ENCODE measurements at places on chromosomes 6 and 20.
A peak's percentile ranks its signal among the peaks of the same experiment; 100 is the strongest.

DNA sequence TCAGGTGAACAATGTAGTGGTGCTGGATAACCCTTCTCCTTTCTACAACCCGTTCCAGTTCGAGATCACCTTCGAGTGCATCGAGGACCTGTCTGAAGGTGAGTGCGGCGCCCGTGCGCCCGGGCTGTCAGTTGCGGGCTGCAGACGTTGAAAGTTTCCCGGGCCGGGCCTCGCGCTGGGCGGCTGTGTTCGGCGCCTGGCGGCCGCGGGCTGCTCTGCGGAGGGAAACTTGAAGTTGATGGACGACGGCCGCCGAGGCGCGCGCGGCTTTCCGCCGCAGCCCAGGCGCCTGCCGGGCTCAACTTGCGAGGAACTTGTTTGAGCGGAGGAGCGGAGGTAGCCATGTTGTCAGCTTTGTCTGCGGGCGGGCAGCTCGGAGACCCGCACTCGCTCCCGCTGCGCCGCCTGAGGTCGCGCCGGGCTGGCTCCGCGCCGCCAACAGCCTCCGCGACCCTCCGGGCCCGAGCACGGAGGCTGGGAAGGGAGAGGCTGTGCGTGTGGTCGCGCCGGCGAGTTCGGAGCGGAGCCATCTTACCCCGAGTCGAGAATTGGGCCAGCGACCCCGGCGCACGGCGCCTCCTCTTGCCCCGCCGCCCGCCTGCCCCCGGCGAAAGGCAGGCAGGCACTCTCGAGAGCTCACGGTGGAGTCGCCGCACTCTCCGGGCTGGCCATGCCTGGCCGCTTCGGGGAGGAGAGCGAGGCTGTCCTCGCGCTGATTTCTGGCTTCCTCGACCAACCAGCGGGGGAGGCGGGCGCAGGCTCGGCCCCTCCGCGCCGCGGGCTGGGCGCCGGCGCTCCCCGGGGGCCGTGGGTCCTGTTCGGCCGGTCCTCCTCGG is 691 bp downstream of the ASF1A start:
- DNase-seq: peak; percentile 75

GRCh38 chr6:55286824-55287223 is 40.4 kb upstream of the GFRAL start:
- DNase-seq: no peak

- DNase-seq: no peak
Observed at GRCh38 chr6:63440057-63440456, 120.3 kb upstream of the LGSN start.

DNA sequence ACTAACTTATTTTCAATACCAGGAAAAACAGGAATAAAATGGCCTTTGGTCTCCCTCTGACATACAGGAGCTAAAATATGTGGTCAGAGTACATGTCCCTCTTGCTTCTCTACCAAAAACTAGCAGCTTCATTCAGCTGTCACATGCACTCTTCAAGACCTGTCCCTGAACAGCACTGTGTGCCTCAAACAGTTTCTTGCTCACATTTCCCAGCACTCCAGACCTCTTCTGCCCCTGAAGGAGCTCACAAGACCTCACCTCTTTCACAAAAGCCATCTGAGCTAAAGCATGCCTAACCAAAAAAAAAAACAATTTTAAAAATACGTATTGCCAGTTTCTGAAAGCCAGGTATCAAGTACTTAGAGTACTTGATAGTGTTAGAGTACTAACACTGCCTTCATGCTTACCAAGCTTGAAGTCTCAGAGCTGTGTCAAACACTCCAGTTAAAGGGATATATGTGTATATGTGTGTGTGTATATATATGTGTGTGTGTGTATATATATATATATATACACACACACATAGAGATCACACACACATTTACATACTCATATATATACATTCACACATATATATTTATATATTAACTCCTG is 148.3 kb upstream of the POU3F2 start:
- no peak for DNase-seq

GRCh38 chr6:11320914-11321597 is 88.6 kb upstream of the NEDD9 start:
- no peak for DNase-seq

GRCh38 chr20:6123649-6124014 is 802 bp upstream of the FERMT1 start:
- DNase-seq: no peak

DNA sequence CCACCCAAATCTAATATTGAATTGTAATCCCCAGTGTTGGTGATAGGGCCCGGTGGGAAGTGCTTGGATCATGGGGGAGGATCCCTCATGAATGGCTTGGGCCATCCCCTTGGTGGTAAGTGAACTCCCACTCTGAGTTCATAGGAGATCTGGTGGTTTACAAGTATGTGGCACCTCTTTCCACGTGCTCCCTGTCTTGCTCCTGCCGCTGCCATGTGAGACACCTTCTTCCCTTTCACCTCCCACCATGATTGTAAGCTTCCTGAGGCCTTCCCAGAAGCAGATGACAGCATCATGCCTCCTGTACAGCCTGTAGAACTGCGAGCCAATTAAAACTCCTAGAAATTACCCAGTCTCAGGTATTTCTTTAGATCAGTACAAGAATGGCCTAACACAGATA is 150.8 kb downstream of the SH3BGRL2 start:
- DNase-seq: no peak

DNA sequence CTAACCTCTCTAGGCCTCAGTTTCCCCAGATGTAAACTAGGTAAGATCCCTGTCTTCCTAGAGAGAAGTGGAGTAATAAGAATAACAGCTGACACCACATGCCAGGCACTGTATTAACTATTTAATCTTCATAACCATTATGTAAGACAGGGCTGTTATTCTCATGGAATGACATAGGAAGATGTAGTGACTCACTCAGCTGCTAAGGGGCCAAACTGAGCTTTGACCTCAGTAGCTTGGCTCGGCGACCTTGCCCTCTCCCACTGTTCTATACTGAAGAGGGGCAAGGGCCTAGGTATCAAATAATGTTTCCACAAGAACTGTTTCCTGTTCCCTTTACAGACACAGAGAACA is 2.9 kb upstream of the MDGA1 start:
- DNase-seq: no peak

DNA sequence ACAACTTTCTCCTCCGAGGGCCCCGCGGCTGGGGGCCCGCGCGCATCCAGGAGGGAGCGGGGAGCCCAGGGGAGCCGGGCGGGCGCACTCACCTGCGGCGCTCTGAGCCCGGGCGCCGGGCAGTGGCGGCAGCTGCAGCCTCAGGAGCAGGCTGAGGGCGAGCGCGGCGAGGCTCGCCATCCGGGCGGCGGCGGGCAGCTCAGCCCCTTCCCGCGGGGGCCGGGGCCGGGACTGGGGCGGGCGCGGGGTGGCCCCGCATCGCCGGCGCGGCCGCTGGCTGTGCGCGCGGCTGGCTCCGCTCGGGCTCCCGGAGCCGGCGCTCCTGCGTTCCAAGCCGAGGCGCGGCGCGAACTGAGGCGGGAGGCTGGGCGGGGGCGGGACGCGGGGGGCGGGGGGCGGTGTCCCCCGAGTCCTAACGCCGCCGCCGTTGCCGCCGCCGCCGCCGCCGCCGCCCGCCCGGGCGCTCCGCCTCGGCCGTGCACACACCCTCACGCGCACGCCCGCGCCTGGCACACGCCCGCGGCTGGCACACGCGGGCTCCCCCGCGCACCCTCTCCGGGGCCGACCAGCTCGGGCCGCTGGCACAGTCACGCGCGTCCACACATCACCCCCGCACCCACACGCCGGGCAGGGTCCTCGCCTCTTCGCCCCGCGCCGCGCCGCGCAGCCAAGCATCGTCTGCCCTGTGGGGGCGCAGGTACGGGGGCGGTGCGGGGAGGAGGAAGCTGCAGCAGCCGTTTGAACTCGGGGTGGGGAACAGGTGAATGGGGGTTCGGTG is at the start of gene PTPRT:
Gene PTPRT, minus strand, starts transcription at position 353 of the 778 bp plus-strand sequence. Its CDS starts 173 bp downstream, at position 180.
- no peak for DNase-seq

GRCh38 chr20:17940224-17940971 is 28.2 kb downstream of the SNX5 start:
- no peak for DNase-seq

- DNase-seq: no peak
Observed at GRCh38 chr6:57089265-57089664, 723 bp upstream of the ZNF451 start.

DNA sequence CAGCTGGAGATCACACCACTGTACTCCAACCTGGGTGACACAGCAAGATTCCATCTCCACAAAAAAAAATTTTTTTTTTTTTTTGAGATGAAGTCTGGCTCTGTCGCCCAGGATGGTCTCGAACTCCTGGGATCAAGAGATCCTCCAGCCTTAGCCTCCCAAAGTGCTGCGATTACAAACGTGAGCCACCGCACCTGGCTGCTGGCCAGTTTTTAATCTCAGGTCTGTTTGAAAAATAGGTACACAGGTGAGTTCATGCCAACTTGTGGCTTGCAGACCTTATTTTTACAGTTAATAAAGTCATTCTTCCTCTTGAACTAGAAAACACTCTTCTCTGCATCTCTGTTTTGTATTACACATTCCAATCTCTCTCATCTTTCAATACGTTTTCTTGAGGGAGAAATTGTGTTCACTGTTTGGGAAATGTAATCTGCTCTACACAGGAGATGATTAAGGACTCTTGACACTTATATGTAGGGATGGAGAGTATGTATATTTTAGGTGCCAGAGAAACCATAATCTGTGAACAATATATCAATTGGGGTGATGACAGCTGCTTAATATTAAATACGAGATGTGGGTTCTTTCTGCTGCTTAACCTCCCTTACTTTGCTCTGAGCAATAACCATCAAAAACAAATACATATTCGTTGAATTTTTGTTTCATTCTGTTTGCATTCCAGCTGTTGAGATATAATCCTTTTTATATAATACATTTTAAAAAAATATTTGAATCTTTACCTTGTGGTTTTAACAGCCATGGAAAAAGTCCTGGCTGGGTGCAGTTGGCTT is 17.7 kb upstream of the RIPOR3 start:
- no peak for DNase-seq

DNA sequence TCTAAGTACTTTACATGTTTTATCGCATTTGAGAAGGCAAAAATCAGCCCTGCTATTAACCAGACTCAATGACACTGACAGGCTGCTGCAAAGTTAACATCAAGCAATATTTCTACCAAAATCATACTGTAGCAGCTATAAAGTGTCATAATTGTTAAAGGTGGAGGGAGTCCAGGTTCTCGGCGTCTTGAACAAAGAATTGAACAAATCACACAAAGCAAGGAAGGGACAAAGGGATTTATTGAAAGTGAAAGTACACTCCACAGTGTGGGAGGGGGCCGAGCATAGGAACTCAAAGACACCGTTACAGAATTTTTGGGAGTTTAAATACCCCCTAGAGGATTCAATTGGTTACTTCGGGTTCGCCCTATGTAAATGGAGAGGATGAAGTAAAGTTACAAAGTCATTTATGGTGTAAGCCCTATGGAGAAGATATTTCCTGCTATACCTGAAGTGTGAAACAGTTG is 12.9 kb upstream of the ZNF391 start:
- DNase-seq: no peak

DNA sequence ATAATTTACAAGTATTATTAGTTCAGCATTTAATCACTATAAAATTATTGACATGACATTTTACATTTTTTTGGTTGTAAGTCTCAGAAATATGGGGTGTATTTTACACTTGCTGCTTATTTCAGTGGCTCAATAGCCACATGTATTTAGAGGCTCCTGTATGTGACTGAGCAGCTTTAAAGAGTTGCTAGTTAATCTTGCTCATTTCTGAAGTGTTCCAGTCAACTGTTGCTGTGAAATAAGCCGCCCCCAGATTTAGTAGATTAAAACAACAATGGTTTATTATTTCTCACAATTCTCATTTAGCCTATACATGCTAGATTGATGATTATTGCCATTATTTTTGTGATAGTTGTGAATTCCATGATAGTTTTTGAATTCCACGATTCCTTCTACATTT is 23.0 kb downstream of the CD109 start:
- no peak for DNase-seq

- DNase-seq: no peak
Observed at GRCh38 chr20:47784599-47785310, 526 bp downstream of the SULF2 start.

DNA sequence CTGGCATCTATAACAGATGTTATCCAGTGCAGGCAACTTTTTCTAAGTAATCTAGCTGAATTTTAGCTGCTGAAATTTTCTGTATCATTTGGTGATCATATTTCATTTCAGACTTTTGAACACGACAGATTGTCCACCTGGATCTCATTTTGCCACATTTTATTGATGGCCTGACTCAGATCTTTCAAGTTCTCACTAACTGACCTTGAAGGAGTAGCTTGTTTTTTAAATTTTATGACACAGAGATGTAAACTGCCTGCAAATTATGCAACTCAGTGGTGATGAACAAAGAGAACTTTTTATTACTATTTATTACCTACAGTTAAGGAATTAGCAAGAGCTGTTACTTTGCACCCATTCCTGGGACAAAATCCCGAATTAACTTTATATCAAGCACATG is 366.4 kb downstream of the PAX1 start:
- no peak for DNase-seq

GRCh38 chr20:11112832-11113231 is 439.0 kb upstream of the JAG1 start:
- no peak for DNase-seq

- DNase-seq: peak; percentile 43
Observed at GRCh38 chr6:16684896-16685554, 76.2 kb downstream of the ATXN1 start.

DNA sequence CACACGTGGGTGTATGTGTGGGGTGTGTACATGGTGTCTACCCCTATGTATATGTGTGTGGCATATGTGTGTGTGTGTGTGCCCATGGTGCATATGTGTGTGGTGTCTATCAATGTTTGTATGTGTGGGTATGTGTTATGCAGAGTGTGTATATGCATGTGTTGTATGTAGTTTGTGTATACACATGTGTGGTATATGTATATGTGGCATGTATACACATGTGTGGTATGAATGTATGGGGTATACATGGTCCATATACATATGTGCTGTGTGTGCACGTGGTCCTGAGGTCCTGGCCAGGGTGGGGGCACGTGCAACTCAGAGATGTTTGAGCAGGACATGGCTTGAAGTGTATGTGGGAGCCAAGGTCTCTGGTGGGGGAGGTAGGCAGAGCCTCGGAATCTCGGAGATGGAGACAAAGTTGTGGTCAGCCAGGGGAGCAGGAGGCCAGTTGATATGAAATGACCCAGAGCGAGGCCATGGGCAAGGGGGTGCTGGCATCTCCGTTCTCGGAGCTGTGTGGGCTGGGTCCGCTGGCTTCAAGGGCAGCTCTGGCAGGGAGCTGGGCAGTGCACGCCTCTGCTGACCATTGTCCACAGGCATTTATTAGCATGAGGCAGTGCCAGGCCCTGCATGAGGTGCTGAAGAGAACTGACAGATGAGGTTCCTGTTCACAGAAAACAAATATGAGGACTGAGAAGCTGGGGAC is 276.2 kb upstream of the CHD6 start:
- no peak for DNase-seq

DNA sequence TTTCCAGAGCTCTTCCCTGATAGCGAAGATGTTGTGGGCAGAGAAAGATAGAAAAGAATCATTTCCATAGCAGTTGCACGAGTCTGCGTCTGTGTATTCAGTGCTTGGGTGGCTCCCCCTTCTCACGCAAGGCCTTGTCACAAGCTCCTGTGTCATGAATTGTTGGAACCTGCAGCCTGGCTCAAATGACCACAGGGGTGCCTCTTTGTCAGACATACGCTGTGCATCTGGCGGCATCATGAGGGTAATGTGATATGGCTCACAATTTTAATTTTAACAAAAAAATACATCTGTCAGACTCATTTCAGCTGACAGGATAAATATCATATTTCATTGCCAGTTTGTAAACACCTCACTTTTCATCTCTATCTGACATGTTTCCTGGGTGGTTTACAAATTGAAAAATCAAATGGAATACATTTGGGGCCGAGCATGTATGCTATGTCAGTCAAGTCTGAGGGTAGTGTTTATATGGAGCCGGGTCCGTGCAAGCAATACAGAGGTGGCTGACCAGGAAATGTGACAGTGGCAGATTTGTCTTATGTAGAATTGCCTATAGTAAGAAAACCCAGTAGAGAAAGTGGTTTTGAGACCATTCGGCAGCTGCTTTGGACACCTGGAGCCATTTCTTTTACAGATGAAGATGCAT is 90.9 kb downstream of the CAP2 start:
- DNase-seq: no peak
